ENCODE measurements at places on chromosomes 13 and 19.

DNA sequence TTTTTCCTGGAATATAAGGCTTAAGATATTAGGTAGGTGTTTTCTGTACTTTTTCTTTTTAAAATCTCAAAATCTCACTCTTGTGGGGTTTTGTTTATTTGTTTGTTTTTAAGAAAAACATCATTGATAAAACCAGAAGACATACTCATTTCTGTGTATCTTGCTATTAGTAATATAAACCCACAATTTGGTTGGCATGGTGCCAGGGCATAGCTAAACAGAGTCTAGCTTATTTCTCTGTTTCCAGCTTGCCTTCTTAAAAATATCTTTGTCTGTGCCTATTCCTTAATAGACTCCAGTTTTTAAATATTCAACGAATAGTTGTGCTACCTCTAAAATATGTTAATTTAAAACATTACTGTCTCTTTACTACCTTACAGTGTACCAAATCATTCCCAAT is 1121.9 kb upstream of the PCDH20 start:
- no peak overlapping the region for H3K4me3 ChIP-seq
- no peak overlapping the region for H3K27ac ChIP-seq
- no peaks in the 10 kb centered on the region for H3K4me1 ChIP-seq
- H3K27me3 ChIP-seq = no peaks in the 10 kb centered on the region

DNA sequence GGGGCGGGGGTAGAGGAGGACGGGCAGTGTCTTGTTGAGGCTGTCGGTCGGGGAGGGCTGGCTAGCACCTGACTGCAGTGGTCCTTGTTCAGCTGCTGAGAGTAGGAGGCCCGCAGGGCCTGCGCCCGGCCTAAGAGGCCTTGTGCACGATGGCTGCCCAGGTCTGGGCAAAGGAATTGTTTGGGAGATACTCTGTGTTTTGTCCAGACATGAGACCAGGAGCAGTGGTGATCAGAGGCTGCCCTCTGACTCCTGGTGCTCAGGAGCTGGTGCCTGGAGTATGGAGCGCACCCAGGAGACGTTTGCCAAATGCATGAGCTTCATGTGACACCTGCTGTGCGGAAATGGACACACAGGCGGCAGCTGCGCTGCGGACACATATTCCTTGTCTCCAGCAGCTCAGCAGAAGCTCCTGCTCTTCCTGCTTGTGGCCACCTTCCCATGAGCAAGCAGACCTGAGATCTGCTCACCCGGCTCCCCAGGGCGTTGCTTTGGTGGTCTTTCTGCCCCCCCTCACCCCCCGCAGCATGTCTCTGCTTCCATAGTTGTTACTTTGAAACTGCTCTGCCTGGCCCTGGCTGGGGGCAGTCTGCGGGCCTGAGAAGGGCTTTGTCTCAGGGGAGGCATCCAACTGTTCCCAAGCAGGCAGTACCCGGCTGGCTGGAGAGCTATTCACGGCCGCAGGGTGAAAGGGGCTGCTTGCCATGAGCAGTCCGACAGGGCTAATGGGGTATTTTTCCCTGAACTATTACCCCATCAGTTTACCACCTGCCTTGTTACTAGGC is 163.9 kb downstream of the TEX29 start:
- H3K27me3 ChIP-seq = peaks cover 3% of the 10 kb centered on the region
- H3K27ac ChIP-seq = no peak overlapping the region
- no peak overlapping the region for H3K4me3 ChIP-seq
- DNase-seq = no peak

- H3K36me3 ChIP-seq = peaks cover 23% of the 10 kb centered on the region
- peak; percentile 54 for DNase-seq
- H3K4me1 ChIP-seq = peaks cover 77% of the 10 kb centered on the region
- peak overlapping the region; percentile 97 for H3K27ac ChIP-seq
- H3K27me3 ChIP-seq = no peaks in the 10 kb centered on the region
Measured at GRCh38 chr13:79485014-79485811, 4.3 kb downstream of the NDFIP2 start.

- peaks cover 2% of the 10 kb centered on the region for H3K27me3 ChIP-seq
- no peak for DNase-seq
- no peaks in the 10 kb centered on the region for H3K36me3 ChIP-seq
- no peak overlapping the region for H3K4me3 ChIP-seq
Measured at GRCh38 chr19:452829-453228, 8.0 kb downstream of the SHC2 start.

DNA sequence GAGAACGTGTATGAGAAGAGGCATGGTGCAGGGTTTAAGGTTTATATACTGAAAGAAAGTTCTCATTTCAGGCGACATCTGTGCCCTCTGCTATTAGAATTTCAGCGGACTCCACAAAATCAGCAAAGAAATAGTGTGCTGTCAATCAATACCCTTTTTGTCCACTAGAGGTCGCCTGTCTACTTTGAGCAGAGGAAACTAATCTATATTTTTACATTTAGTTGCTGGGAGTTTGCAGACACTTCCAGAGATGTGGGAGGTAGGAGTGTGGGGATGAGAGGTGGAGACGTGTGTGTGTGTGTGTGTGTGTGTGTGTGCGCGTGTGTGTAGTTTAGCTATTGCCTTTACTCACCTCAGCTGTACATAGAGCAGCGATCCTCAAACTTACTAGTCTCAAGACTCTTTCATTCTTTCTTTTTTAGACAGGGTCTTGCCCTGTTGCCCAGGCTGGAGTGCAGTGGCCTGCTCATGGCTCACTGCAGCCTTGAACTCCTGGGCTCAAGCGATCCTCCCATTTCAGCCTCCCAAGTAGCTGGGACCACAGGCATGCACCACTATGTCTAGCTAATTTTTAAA is 9.7 kb downstream of the INAFM1 start:
- peaks cover 2% of the 10 kb centered on the region for H3K36me3 ChIP-seq
- DNase-seq = peak; percentile 58
- H3K4me1 ChIP-seq = peaks cover 6% of the 10 kb centered on the region
- no peaks in the 10 kb centered on the region for H3K27me3 ChIP-seq
- H3K4me3 ChIP-seq = no peak overlapping the region

GRCh38 chr13:49625392-49626079 is 2.8 kb upstream of the ARL11 start:
- DNase-seq = no peak
- no peaks in the 10 kb centered on the region for H3K36me3 ChIP-seq
- no peak overlapping the region for H3K27ac ChIP-seq
- no peak overlapping the region for H3K4me3 ChIP-seq
- H3K27me3 ChIP-seq = no peaks in the 10 kb centered on the region

GRCh38 chr19:33806434-33806881 is 9.8 kb downstream of the KCTD15 start:
- H3K27ac ChIP-seq = no peak overlapping the region
- H3K4me3 ChIP-seq = no peak overlapping the region
- no peaks in the 10 kb centered on the region for H3K36me3 ChIP-seq
- no peak for DNase-seq
- H3K4me1 ChIP-seq = no peaks in the 10 kb centered on the region

DNA sequence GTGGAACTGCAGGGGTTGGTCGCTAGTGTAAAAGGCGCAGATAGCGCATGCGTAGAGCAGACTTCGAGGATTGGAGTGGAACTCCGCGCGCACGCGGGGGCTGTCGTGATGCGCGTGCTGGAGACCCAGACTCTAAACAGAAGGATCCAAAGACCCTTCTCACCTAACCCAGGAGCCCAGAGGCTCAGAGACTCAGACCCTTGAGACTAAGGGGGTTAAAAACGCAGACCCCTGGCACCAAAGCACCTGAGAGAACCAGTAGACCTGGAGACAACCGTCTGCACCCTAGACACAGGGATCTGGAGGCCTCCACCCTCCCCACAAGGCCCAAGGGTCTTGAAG is 567 bp upstream of the CTU1 start:
- no peaks in the 10 kb centered on the region for H3K27me3 ChIP-seq
- peak overlapping the region; percentile 84 for H3K27ac ChIP-seq
- H3K36me3 ChIP-seq = peaks cover 18% of the 10 kb centered on the region
- H3K4me1 ChIP-seq = peaks cover 39% of the 10 kb centered on the region
- DNase-seq = no peak

DNA sequence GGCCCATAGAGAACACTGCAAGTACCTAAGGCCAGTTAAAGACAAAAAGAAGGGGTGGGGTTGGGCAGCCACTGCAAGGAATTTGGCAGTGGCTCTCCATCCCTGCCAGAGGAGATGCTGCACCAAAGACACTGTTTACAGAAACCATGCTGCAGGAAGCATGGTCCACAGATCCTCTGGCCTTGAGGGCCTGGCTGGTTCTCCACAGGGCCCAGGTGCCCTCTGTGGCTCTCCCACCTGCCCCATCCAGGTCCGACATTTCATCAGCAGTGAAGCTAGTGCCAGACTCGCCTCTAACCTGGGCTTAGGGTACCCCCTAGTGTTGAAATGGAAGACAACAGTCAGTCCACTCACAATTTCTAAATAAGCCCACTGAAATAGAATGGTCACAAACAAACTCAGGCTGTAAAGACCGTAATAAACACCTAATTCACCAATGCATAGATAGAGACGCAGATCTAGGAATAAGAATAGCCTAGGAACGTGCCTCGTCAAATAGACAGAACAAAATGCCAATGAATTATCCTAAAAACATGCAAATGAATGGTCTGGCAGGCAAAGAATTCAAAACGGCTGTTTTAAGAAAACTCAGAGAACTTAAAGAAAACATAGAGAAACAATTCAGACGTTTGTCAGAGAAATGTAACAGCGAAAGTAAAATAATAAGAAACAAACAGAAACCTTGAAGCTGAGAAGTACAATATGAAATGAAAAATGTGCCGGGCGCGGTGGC is 23.3 kb downstream of the LYPD4 start:
- H3K27ac ChIP-seq = no peak overlapping the region

DNA sequence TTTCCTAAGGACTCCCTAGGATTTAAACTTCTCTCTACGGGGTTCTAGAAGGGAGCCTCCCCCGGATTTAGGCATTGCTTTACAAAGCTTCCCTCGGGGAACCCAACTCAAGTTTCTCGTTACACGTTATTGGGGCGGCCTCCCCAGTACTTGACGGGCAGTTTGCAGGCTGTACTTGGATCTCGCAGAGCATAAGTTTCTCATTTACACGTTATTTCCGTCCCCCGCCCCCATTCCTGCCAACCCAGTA is 584 bp downstream of the SMG9 start:
- peaks cover 50% of the 10 kb centered on the region for H3K36me3 ChIP-seq
- H3K4me1 ChIP-seq = peaks cover 60% of the 10 kb centered on the region
- H3K4me3 ChIP-seq = peak overlapping the region; percentile 99

DNA sequence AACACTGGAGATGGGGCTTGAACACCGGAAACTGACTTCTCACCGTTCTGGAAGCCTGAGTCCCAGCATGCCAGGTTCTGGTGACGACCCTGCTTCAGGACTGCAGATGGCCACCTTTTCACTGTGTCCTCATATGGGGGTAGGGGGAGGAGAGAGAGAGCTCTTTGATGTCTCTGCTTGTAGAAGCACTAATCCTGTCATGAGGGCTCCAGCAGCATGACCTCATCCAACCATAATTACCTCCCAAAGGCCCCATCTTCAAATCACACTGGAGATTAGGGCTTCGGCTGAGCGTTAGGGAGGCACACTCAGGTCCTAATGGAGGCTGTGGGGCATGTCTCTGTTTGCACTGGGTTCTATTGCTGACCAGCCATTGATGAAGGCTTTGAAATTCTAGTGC is 255.3 kb downstream of the TEX29 start:
- H3K36me3 ChIP-seq = peaks cover 5% of the 10 kb centered on the region
- DNase-seq = no peak
- H3K4me3 ChIP-seq = no peak overlapping the region

DNA sequence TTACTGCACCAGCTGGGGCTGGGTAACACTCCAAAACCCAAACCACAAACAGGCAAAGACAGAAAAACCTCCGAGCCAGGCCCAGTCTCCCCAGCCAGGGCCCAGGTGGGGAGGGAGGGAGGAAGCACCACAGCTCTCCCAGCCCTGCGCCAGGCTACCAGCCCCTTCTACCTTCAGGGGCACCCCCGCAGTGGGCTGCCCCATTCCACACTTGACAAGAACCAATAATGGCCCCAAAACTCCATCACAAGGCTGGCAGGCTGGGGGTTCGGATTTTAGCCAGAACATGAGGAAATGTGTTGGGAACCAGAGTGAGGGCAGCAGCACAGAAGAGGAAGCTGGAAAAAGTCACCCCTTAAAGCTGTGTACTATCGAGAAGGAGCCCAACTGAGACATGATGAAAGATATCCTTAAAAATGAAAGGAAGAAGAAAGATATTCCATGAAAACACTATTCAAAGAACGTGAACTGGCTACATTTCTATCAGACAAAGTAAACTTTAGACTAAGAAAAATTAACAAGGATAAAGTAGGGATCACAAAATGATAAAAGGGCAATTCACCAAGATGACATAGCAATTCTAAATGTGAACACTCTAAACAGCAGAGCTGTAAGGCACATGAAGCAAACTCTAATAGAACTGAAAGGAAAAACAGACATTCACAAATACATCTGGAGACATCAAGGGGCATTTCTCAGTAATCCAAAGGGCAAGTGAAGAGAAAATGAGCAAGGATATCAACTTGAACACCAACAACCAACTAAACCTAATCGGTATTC is 12.9 kb downstream of the TUBGCP3 start:
- H3K27me3 ChIP-seq = no peaks in the 10 kb centered on the region
- H3K36me3 ChIP-seq = peaks cover 17% of the 10 kb centered on the region
- H3K4me1 ChIP-seq = peaks cover 67% of the 10 kb centered on the region
- no peak for DNase-seq

DNA sequence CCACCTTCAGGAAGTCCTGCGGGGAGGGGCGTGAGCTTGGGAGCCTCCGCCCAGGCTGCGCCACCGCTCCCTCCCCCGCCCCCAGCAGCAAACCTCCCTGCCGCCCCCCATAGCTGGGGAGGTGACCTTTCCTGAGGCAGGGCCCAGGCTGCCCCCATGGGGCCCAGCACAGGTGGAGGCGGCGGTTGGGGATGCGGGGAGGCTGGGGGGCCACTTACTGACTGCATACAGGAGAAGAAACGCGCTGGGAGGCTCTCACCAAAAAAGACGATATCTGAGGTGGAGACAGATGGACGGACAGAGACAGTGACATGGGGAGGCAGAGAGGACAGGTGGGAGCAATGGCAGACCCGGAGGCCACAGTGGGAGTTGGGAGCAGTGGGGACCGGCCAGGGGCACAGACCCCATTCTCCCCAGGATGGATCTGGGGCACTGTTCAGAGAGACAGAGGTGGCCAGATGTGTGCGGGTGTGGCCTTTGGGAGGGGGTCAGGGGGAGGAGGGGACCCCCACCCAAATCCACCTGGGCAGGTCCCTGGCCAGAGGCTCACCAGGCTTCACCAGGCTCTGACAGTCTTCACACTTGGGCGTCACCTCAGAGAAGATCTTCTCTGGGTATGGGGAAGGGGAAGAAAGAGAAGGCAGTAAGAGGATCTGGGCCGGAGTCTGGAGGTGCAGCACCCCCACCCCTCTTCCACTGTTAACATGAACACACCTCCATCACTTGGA is 3.0 kb upstream of the RINL start:
- no peaks in the 10 kb centered on the region for H3K27me3 ChIP-seq
- peak overlapping the region; percentile 44 for H3K27ac ChIP-seq
- H3K4me3 ChIP-seq = no peak overlapping the region
- peaks cover 26% of the 10 kb centered on the region for H3K4me1 ChIP-seq

Measured in activated naive CD4-positive, alpha-beta T cell treated with anti-CD3 and anti-CD28 coated beads for 36 hours (primary cell).